Dermis microvascular lymphatic vessel endothelial cell (primary cell): ENCODE measurements at places on chromosomes 4 and X. TPM values are rescaled to one million over a fixed set of nuclear protein-coding genes. Genes with fewer than 3 reads are reported as not detected.
A peak's percentile ranks its signal among the peaks of the same experiment; 100 is the strongest.

DNA sequence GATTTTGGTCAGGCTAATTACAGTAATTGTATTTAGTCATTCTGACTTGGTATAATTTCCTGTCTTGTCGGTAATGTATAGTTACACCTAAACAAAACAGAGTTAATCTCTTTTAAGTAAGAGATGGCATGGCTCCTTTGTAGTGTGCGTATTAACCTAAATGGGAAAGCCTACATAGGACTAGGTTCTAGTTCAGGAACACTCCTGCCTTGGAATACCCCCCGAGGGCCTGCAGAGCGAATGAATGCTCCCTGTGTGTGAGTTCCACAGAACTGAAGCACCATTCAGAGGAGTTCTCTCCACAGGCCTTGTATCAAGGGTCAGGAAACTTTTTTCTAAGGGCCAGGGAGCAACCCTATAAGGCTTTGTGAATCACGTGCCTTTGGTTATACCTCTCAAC, 44.9 kb upstream of the STIM2 start:
- no peak for DNase-seq

- DNase-seq: no peak
These were observed 96.2 kb upstream of the CCSER1 start for GRCh38 chr4:90030953-90031352.

- DNase-seq: peak; percentile 25
These were observed 681 bp downstream of the EXOC1 start for GRCh38 chr4:55854129-55854528.

- DNase-seq: no peak
These were observed 556.3 kb downstream of the GALNTL6 start for GRCh38 chr4:172369471-172369959.

DNA sequence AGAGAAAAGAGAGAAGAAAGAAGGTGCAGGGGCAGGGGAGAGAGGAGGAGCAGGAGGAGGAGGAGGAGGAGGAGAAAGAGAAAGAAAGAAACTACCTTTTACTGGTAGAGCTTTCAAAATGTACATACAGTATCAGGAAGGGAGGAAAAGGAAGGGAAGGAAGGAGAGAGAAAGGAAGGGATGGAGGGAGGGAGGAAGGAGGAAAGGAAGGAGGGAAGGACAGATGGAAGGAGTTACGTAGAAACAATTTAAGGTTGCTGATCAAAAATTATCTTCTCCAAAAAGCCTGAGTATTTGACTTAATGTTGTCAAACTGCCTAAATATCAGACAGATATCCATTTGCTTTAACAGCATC, 13.4 kb downstream of the TBC1D9 start:
- DNase-seq: no peak

DNA sequence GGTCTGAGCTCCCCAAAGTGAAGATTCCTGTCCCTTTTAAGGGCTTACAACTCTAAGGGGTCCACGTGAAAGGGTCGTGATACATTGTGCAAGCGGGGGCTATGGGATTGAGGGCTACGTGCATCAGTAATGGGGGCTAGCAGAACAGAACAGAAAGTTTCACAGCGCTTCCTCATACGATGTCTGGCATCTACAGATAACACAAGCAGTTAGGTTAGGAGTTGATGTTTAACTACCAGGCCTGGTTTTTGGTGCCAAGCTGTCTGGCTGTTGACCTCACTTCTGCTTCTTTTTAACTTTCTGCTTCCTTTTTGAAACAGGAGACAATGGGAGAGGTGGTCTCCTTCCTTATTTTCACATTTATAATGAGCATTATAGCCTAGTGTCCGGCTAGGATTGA, 368.6 kb upstream of the CXorf51A start:
- no peak for DNase-seq

DNA sequence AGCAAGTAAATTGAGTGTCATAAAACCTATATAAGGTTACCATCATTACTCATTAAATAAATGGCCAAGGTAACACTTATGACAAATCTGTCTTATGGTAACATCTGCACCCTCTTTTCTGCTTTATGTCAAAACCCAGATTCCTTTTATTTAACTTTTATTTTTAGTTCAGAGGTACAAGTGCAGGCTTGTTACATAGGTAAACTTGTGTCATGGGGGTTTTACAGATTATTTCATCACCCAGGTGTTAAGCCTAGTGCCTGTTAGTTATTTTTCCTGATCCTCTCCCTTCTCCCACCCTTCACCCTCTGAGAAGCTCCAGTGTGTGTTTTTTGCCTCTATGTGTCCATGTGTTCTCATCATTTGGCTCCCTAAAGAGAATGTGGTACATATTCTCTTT, 930.7 kb downstream of the CCSER1 start:
- no peak for DNase-seq

DNA sequence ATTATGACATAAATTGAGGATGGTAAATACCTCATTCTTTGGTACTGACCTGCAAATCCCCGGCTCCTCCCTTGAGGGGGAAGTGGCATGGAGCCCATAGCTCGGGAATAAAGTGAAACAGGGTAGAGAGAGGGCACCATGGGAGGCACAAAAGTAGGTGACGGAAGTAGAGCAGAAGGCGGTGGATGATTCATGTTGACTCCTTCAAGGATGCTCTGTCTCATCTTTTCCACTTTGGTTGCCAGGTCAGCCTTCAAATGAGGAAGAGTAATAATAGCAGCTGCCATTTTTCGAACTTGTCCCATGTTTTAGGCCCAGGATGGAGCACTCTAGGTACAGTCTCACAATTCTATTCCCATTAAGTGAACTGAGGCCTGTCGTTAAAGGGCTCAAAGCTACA, 41.4 kb upstream of the PHF8 start:
- DNase-seq: no peak

DNA sequence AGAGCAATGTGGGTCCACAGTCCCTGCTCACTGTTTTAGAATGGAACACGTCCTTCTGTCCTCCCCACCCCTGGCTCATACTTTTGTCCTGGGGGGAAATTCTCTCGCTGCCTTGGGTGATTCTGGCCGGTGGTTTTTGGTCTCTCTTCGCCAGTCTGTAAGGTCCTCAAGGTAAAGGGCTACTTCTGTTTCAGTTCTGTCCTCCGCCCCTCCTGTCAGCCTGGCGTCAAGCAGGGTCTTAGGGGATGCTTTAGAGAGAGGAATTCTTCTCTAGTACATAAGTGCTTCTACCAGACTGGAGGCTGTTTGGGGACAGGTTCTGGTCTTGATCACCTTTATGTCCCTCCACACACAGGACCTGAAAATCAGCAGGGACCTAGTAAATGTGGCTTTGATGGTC, 617 bp upstream of the MRFAP1L1 start:
- no peak for DNase-seq

DNA sequence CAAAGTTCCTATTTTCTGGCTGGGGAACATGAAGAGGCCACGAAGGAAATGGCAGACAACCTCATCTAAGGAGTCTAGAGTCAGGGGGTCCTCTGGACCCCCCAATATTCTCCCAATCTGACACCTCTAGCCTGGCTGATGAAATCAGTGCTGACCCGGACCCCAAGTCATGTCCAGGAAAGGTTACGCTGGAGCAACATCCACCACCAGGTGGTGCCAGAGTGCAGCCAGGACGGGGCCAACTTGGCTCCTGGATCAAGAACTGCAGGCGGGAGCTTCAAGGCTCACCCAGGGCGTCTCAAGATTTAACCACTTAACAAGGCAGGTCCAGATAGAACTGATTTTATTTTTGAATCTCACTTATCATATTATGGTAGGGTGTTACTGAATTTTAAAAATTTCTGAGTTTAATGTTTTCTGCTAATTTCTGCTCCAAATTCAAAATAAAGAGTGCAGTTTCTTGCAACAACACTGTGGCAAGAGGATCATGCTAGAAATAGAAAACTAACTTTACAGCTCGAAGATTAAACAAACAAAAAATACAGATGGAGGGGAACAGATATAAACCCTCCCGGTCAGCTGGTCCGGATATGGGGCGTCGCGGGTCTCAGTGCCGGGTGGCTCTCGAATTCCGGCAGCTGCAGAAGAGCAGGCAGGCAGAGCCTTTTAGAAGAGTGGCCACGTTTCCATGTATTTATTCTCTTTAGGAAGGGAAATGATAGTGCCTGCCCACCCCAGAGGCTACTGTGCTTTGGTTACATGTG, 135.5 kb downstream of the AFAP1 start:
- DNase-seq: no peak

DNA sequence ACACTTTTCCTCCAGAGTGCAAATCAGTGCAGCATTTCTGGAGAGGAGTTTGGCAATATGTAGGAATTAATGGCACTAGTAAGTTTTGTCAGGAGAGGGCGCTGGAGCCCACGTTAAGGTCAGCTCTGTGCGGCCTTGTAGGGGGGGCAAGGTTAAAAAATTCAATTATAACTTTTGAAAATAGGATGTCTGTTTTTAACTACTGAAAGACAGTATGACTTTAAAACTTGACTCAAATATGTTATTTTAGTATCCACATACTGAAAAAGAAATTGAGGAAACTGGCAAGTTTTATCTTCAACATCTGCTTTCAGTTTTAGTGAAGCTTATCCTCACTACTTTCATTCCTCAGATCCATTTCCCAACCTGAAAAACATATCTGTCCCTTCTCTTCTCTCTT, 30.9 kb upstream of the HSD17B13 start:
- peak; percentile 69 for DNase-seq

GRCh38 chr4:134243742-134244713, 42.4 kb upstream of the PABPC4L start:
- no peak for DNase-seq

DNA sequence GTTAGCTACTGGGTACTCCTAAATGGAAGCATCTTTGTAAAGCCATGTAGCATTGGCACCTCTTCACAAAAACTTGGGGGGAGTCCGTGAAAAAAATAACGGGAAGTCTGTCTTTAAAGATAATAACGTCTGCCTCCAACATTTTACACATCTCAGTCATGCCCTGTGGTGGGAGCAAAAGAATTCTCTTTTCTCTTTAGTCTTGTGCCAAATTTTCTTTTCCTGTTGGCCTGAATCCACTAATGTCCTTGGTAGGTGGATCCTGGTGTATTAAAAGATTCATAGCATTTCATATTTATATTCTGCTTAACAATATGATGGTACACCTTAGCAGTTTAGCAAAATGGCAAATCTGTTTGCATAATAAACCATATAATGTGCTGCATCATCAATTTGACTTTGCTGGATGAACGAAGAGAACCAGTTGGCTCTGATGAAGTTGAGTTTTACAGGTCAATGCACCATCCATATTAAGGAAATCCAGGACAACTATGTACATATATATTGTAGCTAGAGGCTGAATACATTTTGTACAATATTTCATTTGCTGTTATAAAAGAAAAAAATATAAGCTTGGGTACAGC, 746.4 kb upstream of the MAGEB2 start:
- DNase-seq: peak; percentile 59

GRCh38 chr4:97866821-97867556, 276.3 kb downstream of the STPG2 start:
- no peak for DNase-seq

- no peak for DNase-seq
These were observed 83.2 kb downstream of the GALNTL6 start for GRCh38 chr4:171896426-171896825.

GRCh38 chr4:148258535-148258934, 183.7 kb downstream of the NR3C2 start:
- no peak for DNase-seq

DNA sequence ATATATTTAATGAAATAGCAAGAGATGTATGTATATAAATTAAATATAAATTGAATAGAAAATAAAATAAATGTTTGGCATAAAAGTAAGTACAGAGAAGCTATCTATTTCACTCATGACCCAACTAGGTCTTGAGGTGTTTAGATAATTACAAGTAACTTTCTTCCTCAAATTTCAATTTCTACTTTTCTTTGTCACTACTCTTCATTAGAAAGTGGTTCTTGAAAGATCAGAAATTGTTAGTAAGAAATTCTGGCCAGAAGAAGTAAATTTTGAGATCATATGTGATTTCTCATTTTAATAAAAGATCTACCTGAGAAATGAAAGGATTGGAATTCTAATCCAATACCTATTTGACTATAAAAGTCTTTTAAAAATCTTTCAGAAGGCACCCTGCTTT, 126.9 kb downstream of the BTC start:
- DNase-seq: no peak

- no peak for DNase-seq
These were observed 34.1 kb upstream of the CLDN24 start for GRCh38 chr4:183356173-183356830.

DNA sequence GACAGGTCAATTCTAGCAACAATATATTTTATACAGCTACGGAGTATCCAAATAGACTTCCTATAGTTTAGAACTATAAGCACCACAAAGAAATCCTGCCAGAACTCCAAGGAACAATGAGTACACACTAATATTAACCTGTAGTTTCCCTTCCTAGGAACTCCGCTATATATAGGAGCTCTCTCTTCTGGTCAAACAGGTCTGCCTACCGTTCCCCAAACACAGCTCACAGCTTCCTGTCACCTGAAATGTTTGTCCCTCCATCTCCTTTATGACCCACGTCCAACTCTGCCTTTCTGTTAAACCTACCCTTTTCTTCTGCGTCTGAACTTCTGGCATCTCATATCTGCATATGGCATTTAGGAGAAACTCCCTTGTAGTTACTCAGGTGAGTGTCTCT, 10.5 kb upstream of the GJB1 start:
- no peak for DNase-seq

DNA sequence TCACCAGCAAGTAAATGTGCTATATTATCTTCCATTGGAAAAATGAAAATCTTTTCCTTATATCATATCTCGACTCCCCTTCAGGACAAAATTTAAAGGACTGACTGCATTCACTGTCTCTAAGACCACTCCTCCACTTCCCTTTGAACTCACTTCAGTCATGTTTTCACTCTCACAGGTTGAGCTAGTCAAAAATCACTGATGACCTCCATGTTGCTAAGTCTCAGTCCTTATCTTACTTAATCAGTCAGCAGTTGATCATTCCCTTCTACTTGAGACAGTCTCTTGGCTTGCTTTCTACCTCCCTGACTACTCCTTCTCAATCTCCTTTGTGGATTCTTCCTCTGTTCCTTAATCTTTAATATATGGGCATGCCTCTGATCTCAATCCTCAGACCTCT, 117.0 kb upstream of the LSM6 start:
- no peak for DNase-seq

- DNase-seq: no peak
These were observed 21.2 kb downstream of the SPRY1 start for GRCh38 chr4:123417813-123418212.

The PDHA2 gene
- not detected in 2 replicates for total RNA-seq

The ZNF732 gene
- 0.63 and 1.4 TPM in 2 replicates for total RNA-seq

The MAGEE2 gene
- not detected in 2 replicates for total RNA-seq

The HTN3 gene
- total RNA-seq: not detected in 2 replicates

The HCFC1 gene
- total RNA-seq: 10.0 and 15.9 TPM in 2 replicates

The FAM120C gene
- total RNA-seq: 2.4 and 4.6 TPM in 2 replicates

The PRRG3 gene
- not detected in 2 replicates for total RNA-seq

The PNMA6A gene
- total RNA-seq: 0.39 and 1.0 TPM in 2 replicates

The EIF2S3 gene
- 254 and 302 TPM in 2 replicates for total RNA-seq

The SLC2A9 gene
- total RNA-seq: 0.90 and 1.1 TPM in 2 replicates

The MAGEC2 gene
- not detected in 2 replicates for total RNA-seq
